Activated gamma-delta T cell treated with Interleukin-2 at 50 U/mL for 16 hours (primary cell): ENCODE measurements at places on chromosomes 12 and 14.

DNA sequence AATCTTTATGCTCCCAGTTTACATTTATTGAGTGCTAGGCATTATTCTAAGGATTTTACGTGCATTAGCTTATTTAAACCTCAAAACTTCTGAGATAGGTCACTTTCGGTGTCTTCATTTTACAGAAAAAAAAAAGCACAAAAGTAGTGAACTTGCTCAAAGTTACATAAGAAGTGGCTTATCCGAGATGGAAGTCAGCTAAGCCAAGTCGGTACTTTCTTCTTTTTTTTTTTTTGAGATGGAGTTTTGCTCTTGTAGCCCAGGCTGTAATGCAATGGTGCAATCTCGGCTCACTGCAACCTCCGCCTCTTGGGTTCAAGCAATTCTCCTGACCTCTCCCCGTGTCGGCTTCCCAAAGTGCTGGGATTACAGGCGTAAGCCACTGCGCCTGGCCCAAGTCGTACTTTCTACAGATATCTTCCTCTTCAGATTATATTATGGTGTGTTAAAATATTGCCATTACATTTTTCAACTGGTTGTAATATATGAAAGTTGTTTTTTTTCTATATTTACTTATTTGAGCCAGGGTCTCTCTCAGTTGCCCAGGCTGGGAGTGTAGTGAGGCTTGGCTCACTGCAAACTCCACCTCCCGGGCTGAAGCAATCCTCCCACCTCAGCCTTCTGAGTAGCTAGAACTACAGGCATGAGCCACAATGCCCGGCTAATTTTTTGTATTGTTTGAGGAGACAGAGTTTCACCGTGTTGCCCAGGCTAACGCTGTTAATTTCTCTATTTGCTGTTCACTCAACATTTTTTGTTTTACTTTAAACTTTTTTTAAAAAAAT is 8.9 kb downstream of the DPPA3 start:
- no peak for DNase-seq

DNA sequence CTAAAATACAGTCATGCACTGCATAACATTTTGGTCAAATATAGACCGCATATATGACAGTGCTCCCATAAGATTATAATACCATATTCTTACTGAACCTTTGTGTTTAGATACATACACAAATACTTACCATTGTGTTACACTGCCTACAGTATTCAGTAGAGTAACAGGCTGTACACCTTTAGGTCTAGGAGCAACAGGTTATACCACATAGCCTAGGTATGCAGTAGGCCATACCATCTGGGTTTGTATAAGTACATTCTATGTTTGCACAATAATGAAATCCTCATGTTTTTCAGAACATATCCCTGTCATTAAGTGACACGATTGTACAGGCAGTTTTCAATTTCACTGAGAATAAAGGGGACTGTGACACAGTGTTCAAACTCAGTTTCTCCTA is 22.3 kb downstream of the KDM5A start:
- DNase-seq, result no peak

DNA sequence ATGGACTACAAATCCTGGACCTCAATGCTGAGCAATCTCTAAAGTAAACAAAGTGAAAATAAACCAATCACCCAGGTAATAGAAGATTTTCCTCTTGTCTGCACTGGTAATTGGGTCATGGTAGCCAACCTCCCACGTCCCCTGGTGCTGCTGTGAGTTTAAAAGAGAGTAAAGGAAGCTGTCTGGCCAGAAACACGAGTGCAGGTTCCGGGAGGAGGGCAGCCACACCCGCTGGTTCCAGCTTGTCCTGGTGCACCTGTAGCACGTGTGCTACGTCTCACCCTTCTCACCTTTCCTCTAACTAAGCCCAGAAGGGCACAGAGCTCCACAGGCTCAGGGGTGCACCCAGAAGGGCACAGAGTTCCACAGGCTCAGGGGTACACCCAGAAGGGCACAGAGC is 5.4 kb downstream of the CRACR2A start:
- DNase-seq, result no peak

DNA sequence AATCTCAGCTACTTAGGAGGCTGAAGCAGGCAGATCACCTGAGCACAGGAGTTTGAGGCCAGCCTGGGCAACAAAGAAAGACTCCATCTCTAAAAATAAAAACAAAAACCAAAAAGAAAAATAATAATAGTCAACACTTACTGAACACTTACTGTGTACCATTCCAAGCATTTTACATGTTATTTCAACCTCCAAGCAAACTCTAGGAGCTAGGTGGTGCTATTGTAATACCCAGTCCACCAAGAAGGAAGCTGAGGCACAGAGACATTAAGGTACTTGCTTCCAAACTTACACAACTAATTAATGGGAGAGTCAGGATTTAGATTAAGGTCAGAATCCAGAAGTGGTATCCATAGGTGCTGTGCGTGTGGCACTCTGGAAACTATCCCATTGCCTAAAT is 13.7 kb upstream of the OR6J1 start:
- DNase-seq, result no peak

GRCh38 chr12:54131641-54132280 is 57.0 kb downstream of the SMUG1 start:
- no peak for DNase-seq

DNA sequence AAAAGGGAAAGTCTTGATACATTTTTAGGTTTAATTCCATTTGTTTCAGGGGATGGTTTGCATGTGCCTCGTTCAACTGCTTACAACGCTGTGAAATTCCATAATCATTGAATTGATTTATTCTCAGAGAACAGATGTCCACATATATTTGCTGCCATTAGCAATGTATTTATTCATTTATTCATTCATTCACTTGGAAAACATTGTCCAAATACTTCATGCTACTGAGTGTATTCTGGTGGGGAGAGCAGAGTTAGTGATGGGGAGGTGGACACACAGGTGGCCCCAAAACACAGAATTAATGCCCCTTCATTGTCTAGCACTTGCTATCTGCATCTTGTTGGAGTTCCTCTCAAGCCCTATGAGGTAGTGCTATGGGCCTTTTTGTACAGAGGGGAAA is 141.2 kb upstream of the PARP11 start:
- DNase-seq, result no peak

DNA sequence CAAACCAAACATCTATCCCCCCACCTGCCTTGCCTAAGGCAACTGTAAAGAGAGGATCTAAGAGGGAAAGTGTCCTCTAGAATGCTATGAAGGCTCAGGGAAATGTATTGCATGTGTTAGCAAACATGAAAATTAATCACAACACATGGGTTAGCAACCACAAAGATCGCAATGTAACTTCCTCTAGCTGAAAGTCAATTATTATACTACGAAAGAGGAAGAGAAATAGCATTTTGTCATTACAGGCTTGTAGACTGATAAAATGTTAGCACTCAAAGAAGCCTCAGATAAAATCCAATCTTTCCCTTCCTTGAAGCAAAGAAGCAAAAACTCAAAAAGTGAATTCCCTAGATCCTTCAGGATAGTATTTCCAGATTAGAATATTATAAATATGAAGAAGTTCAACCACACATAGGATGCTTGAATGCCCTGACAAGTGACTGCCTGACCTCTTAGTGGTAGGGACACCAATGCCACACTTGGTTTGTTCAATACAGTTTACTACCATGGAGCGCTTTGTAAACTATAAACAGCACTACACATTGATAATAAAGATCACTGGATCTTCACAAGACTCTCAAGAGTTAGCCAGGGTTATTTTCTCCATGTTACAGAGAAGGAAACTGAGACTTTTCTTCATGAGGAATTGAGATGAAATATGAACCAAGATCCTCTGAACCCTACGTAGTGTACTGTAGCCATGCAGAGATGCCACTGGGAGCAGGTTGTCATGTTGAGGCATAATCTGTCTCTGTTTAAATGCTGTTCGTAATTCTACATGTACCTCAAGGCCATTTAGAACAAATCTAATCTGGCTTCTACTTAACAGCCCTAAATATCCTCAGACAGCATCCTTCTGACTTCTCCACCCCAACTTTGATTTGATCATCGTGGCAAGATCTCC is 100.7 kb downstream of the ITPR2 start:
- DNase-seq, result no peak

DNA sequence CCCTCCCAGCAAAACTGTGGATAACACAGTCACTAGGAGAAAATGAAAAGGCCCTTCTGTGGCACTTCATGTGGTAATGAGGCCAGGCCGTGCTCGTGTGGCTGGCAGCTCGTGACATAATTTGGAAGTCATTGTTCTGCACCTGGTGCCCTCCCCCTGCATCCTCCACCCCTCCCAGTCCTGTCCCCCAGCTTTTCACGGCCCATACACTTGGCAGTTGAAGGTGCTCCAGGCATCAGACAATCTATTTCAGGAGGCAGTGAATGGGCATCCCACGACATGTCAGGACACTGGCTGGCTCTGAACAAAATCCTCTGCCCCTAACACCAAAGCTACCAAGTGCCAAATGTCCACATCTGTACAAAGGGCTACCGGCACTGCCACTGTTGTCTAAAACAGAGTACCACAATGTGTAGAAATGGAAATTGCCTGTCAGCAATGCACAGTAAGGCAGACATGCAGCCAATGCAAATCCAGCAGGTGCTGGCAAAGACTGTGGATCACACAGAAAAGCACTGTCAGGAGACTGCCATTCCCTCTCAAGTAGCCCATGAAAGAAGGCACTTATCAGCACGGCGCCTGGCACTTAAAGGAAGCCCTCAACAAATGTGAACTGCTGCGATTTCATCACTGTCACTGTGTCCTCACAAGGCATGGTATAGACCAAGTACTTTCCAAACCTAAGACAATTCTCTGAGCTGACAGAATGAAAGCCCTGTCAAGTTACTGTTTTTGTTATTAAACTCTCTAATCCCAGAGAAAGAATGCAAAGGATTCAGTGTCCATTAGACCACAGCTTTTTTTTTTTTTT is 39.1 kb downstream of the CORO1C start:
- DNase-seq, result no peak

- DNase-seq, result no peak
These were observed 116.2 kb downstream of the EGLN3 start for GRCh38 chr14:33834466-33835260.

GRCh38 chr12:68804657-68805591 is 3.1 kb upstream of the MDM2 start:
- no peak for DNase-seq

DNA sequence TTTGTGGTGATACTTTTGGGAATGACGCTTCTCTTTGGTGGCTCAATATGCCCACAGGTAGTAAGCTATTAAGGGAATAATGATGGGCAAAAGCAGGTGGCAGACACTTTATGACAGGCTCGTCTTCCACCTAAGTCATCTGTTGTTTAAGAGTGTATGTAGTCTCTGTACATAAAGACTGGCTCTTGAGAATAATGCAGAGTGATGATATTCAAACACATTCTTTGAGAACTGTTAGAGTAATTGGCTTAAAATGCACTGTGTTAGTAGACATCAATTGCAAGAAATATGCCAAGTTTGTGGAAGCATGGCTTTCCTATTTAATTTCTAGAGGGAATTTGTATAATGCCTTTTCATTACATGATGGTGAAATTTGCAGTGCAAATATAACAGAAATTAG is 694.8 kb upstream of the MIS18BP1 start:
- no peak for DNase-seq

- no peak for DNase-seq
These were observed 75.0 kb downstream of the ACADS start for GRCh38 chr12:120800665-120801064.

DNA sequence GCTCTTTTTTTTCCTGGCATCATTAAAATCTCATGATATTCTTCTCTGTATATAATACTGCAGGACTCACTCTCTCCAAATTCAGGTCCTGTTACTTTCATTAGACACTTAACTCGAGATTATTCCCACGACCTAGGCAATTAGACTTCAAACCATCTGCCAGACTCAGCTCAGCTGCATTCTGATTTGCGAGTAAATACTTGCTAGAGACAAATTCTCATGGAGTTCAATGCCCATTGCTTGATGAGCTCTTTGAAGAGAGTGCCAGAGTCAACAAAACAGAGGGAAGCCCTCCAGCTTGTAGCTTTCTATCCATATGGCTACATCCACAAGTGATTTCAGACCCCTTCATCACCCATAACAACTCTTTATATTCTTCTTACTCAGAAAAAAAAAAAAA is 88.3 kb downstream of the GTF2A1 start:
- no peak for DNase-seq

DNA sequence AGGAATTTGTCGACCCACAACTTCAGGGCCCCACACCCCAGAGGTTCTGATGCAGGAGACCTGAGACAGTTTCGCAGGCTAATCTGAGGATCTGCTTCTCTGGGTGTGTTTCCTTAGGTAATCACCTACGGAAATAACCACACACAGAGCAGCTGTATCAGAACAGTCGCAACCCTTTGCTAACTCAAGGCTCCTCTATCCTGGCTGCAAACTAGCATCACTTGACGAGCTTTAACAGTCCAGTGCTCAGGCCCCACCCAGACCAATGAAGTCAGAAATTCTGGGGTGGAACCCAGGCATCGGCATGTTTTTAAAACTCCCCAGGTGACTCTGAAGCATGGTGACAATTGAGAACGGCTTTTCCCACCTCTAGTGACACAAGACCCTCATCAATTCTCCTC is 20.7 kb downstream of the SLC7A7 start:
- no peak for DNase-seq

DNA sequence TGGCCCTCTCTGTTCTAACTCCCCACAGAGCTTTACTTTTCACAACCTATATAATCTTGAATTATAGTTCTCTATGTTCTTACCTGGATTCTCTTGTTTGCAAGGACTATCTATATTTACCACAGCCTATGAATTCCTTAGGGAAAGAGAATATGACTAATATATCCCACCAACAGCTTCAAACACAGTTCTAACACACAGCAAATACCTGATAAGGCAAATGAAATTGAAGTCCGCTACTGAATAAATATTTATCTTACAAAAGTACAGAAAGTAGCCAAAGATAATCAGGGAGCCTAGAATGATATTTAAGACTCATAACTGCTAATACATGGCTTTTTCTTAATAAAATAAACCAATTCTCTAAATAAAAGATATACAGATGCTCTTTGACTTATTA is 165.1 kb downstream of the C12orf42 start:
- DNase-seq, result no peak

- DNase-seq, result no peak
These were observed 364.1 kb upstream of the KITLG start for GRCh38 chr12:88944397-88944796.

DNA sequence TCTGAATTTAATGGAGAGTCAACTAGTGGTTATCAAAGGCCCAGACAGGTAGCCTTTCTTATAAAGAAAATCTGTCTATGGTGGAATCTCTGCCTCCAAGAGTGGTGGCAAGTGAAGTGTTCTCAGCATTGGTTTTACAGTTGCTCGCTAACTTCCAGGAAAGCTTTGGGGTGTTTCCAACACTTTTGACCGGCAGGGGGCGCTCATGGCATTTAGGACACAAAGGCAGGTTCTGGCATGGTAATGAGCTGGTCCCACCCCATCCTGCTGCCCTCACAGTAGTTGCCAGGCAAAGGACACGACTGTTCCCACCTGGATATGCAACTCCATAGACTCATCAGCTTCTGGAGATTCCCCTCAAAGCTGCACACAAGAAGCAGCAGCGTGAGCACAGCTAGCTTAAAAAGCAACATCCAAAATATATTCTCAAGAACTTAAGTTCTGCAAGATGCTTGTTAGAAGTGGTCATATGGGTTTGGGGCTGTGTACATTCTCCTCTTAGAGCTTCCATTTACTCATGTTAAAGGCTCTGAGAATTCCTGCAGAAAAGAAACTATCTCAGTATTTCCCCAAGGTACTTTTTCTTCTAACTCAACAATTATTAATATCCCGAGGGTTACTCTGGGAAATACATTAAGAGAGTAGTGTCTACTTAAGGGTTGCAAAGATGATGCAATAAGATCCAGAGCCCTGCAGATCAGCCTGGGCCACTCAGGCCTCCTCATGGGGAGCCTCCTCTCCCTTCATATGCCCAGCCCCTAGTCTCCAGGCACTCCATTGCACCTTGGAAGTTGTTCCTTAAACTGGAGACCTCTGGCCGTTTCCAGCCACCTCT is 14.8 kb downstream of the PROX2 start:
- peak; percentile 96 for DNase-seq

GRCh38 chr12:121187501-121187900 is 22.4 kb upstream of the P2RX4 start:
- DNase-seq, result no peak
